Stimulated activated naive CD8-positive, alpha-beta T cell treated with anti-CD3 and anti-CD28 coated beads, Interleukin-15, amount 100 ng/mL, for 72 hours (primary cell): ENCODE measurements at places on chromosomes 7 and 10.
A peak's percentile ranks its signal among the peaks of the same experiment; 100 is the strongest.

DNA sequence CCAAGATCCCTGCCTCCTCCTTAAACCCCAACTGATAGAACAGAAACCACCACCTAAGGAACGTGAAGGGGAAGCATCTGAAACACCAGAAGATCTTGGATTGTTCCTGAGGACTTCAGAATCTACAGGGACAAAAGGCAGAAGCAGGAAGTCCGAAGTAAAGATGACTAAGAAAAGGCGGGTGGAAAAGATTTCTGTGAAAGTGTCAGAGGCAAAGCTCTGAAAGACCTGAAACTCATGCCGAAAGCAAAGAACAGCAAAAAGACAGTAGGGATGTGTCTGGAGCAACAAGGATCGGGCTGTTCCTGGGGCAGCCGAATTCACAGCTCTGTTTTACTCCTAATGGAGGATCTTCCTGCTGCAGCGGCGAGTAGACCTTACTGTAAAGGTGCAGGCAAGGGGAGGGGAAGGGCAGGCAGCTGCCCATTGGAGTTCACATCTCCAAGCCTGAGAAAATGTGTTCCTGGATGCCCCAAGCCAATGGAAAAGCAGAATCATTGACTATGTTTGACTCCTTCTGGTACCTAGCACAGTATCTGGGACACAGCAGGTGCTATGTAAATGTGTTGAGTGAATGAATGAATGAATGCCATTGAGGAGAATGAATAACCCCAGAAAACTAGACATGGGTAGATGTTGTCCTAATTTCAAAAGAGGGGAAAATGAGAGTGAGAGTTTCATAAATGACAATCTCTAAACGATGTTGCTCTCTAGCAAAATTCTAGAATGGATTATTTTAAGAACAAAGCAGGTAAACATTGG, 40.4 kb downstream of the PDIA4 start:
- no peak for DNase-seq

- DNase-seq = no peak
Observed at GRCh38 chr10:118163217-118163616, 116.5 kb upstream of the RAB11FIP2 start.

GRCh38 chr10:121285406-121286196, 312.6 kb downstream of the FGFR2 start:
- no peak for DNase-seq

DNA sequence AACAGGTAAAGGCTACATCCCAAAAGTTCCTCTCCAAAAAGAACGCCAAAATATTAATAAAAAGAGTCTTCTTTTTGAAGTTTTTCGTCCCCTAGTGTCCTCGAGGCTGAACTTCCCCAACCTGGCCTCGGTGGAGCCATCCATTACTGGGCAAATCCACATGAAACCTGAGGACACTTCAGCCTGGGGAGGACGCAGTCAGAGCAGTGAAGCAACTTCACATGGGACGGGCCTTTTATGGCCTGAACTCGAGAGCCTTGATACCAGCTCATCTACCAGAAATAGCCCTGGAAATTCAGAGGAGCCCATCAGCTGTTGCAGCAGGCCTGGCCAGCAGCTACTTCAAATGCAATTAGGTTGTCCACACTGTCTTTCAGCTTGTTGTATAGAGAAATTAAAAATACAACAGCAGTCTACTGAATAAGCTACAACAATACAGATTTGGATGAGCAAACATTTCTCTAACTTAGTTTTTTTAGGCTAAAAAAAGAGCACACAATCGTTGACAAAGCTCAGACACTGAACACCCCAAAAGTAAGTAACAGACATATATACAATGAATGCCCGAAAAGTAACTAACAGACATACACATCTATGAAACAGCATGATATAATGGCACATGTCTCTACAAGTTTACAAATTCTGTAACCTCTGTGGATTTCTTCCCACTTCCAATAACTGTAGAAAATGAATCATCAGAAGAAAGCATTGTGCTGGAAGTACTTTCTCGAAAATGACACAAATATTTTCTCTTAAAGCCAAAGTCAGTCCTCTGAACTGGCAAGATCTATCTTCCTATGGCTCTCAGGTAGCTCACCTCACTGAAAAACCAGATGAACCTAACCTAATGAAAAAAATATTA, at the start of gene SVIL:
Gene SVIL (minus strand): TSS at position 208 of the 862 bp plus-strand sequence. CDS start 79,913 bp downstream, outside the sequence.
- DNase-seq = no peak

DNA sequence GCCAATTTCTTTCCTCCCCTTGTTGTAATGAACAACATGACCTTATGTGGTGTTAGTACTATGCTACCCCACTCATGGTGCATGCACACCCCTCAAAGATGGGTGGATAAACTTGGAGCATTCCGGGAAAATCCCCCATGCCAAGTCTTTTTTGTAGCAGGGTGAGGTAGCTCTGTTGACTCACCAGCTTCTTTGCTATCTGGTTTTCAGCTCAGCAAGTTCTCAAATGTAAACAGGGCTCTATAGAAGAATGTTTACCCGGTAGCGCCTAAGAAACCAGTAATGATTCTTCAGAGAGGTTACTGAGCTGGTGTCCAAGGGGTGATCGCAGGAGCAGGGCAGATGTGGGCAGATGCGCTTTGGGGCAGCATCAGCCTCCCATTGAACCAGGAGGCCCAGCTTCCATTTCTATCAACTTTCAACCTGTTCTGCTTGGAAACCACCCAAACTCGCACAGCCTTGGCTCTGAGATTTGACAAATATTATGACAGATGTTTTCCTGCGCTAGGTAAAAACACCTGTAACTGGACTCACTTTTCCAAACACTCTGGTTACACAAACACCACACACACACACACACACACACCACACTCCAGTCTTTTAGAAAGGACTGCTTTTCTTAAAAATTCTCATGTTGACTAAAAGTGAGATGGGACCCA, 87.8 kb downstream of the ZRANB1 start:
- no peak for DNase-seq

GRCh38 chr7:133081599-133082389, at the start of gene CHCHD3:
TSS of gene CHCHD3 (minus strand) at chr7:133082090. CDS start at chr7:133081937, 153 bp downstream.
- peak; percentile 97 for DNase-seq

DNA sequence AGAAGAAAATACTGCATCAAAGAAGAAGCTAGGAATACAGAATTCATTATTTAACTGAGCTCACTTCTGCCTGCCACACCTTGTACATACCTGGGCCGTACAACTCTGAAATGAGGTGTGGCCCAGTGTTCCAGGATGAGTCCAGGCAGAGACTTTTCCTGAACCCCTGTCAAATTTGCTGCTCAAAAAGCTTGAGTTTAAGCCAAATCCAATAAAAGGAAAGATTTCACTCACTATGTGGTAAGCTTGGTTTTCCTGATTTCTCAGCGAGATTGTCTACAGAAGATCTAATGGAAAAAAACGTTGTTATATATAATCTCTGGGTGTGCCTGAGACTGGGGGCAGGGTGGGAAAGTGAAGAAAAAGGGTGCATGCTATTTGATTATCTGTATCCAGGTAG, 72.1 kb upstream of the EGFR start:
- no peak for DNase-seq

DNA sequence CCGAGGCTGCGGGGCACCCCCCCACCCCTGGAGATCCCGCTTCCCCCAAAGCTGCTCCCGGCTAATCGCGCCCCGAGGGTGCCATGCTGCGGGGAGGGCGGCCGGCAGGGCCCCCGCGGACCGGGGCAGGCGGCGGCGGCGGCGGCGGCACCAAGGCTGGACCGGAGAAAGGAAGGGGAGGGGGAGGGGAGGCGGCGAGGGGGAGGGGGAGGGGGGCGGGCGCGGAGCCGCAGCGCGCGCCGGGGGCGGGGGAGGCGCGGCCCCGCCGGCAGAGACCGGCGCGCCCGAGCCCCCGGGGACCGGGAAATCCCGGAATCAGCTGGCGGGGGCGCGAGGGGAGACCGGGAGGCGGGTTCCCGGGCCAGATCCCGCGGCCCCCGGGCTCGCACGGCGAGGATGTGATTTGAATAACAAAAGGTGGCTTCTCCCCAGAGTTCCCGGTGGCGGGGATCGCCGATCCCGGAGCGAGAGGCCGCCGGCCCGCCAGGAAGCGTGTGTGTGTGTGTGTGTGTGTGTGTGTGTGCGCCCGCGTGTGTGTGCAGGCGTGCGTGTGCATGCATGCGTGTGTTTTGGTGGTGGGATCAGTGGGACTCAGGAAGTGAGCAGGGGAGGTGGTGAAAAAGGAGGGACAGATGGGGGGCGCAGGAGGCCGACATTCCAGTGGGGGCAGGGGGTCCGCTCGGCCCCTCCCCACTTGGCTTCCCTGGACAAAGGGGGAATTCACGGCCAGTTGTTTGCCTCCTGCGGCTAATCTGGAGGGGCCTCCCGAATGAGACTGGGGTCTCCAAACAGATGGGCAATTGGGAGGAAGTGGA, 99.5 kb downstream of the HIP1 start:
- DNase-seq = peak; percentile 20

DNA sequence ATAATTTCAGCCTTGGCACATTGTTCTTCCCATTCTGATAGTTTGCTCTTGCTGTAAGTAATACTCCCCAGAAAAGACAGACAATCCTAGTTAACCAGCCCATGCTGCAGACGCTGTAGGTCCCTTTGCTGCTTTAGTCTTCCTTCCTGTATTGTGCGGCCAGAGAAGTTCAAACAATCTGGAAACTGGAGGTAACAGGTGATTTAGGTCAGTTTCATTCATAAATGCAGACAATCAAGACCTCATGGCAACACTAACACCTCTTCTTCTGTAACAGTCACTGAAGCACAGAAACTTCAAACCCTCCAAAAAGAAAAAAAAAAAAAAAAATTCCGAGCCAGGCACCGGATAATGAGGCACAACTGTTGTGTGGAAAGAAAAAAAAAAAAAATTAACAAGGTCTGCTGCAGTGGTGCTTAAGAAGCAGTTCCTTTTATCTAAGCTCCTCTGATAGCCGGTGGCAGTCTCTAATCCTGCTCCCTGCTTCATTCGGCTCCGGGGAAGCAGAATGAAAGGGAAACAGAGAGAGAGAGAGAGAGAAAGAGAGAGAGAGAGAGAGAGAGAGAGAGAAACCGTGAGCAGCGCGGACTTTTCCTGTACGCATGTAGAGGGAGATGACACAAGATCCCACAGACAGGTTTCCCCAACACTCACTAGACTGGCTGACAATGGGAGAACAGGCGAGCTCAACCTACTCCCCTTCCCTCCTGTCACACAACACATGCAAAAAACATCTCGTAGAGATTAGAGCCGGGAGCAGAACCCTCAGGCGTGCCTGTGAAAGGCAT, at the start of gene SEMA3A:
Gene SEMA3A (minus strand): TSS at position 306 of the 788 bp plus-strand sequence. CDS start 203 bp downstream, at position 103.
- peak; percentile 25 for DNase-seq
